Ovary (tissue), 10 donors: ENCODE measurements at places on chromosomes 6 and 20. TPM values are rescaled to one million over a fixed set of nuclear protein-coding genes. Genes with fewer than 3 reads are reported as not detected.

DNA sequence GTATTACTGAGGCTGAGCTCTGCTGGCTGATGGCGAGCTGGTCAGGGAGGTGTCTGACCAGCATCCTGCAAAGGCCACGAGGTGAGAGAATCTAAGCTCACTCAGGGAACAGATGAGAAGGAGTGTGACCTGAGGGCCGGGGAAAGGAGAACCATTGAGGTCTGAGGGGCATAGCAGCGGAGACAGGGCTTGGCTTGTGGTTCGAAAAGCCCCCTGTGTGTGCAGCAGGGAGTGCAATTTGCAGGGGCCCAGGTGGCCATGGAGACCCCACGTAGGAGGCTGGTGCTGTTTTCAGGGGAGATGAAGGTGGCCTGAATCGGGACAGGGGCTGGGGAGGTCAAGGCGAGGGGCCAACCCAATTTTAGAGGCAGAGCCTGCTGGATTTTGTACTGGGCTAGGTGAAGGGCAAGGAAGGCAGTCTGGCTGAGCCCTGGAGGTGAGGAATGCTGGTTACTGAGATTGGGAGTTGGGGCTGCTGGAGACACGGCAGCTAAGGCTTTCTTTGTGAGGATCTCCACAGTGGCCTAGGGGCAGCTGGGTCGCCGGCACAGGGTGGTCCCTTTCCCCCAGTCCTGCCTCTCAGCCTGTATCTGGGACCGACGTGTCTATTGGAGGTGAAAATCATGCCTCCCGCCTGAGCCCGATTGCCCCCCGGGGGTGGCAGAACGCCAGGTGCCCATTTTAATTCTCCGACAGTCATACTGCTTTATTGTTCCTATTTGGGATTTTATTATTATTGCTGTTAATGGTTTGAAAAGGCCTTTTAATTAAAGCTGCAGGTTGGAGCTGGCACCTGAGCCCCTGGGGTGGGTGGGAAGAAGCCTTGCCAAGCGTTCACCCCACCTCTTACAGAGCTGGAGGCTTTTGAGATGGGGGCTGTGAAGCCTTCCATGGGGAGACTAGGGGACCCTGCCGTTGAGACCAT is 28.4 kb downstream of the DLGAP4 start:
- no peaks in the 10 kb centered on the region for H3K4me1 ChIP-seq
- H3K27ac ChIP-seq = no peak overlapping the region
- H3K4me3 ChIP-seq = no peak overlapping the region

GRCh38 chr6:149642829-149643580 is 5.5 kb downstream of the KATNA1 start:
- no peaks in the 10 kb centered on the region for H3K27me3 ChIP-seq
- H3K36me3 ChIP-seq = no peaks in the 10 kb centered on the region
- no peak overlapping the region for H3K4me3 ChIP-seq
- no peak overlapping the region for H3K27ac ChIP-seq
- no peaks in the 10 kb centered on the region for H3K4me1 ChIP-seq

DNA sequence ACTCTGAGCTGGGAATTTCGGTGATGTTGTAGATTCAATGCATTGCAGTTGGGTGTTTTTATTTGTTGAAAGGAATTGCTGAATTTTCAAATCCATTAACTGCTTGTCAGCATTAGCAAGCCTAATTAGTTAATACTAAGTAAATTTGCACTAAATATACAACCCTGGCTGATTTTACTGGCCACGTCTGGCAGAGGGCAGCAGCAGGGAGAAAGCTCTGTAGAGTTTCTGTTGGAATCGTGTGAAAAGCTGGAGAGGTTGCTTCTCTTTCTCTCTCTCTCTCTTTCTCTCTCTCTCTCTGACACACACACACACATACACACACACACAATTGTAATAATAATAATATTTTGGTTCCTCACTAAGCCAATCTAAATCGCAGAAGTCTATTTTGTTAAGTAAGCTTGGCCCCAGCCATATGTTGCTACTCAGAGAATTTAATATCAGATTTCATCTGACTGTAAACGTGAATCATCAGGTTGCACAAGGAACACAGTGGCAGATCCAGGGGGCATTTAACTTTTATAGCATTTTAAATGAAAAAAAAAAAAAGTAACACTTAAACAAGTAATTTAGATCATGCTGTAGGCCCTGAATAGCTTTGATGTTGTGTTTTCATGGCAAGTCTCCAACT is 289.5 kb downstream of the ESR1 start:
- DNase-seq = no peak
- peaks cover 13% of the 10 kb centered on the region for H3K4me1 ChIP-seq
- H3K27ac ChIP-seq = peak overlapping the region; percentile 48
- no peaks in the 10 kb centered on the region for H3K27me3 ChIP-seq

Gene RNF146
- 44.8 TPM for total RNA-seq

DNA sequence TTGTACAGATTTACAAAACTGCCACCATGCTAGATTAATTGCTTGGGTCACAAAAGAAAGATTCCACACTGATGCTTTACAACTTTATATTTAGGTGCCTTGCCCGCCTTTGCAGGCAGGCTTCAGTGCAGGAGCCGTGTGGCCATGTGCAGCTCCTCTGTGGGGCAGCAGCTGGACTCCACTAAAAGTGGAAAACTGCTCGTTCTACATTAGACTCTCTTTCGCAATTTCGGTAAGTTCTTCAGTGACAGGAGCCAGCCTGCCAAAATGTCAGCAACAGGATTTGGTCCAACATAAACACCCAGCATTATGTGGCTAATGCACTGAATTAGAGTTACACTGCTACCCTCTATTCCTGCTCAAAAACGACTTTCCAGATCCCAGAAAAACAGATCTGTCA is 174.4 kb upstream of the KCNK16 start:
- H3K27me3 ChIP-seq = no peaks in the 10 kb centered on the region
- peak; percentile 74 for DNase-seq

DNA sequence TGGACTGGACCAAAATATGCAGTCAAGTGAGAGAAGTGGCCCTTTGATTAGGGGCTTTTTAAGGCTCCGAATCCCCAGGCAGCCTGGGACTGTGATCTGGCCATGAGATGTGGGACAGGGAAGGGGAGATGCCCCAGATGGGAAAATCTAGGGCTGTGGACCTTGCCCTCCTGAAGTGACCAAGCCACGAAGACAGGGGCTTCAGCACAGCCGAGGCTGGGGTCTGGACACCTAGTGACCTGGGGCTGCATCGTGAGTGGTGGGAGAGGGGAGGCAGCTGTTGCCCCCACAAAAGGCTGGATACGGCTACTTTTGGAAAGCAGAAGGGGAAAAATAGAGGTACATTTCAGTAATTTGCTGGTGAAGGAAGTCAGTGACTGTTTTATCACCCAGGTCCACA is 139.5 kb upstream of the SLC24A3 start:
- no peaks in the 10 kb centered on the region for H3K36me3 ChIP-seq
- H3K4me3 ChIP-seq = no peak overlapping the region
- H3K4me1 ChIP-seq = no peaks in the 10 kb centered on the region
- H3K27ac ChIP-seq = no peak overlapping the region
- DNase-seq = no peak

Gene CST5
- not detected for total RNA-seq

DNA sequence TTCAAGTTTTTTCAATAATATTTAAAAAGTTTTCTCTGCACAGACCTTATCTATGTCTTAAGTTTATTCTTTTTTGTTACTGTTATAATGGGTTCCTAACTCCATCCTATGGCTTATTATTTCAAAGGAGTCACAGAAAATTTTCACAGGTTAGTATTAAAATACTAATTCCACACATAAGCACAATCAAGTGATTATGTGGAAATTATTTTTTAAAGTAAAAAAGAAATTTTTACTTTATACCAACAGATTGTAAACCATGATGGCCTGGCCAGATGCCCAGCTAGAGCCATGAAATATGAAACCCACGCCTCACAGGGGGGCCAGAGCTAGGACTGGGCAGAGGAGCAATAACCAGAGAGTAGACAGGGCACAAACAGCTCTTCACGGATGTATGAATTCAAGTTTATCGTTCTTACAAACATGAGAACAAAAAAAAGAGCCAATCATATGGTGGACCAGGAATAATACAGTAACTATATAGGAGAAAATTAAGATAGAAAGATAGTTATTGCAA is 34.0 kb downstream of the NUDT3 start:
- H3K4me1 ChIP-seq = peaks cover 2% of the 10 kb centered on the region
- H3K27me3 ChIP-seq = no peaks in the 10 kb centered on the region
- no peak overlapping the region for H3K4me3 ChIP-seq
- no peak overlapping the region for H3K27ac ChIP-seq
- DNase-seq = peak; percentile 44
- H3K36me3 ChIP-seq = no peaks in the 10 kb centered on the region

GRCh38 chr6:160141001-160141726 is 19.5 kb downstream of the SLC22A1 start:
- H3K4me3 ChIP-seq = no peak overlapping the region
- H3K4me1 ChIP-seq = peaks cover 6% of the 10 kb centered on the region
- no peaks in the 10 kb centered on the region for H3K36me3 ChIP-seq
- no peak for DNase-seq

Gene PLTP
- 98.5 TPM for total RNA-seq

DNA sequence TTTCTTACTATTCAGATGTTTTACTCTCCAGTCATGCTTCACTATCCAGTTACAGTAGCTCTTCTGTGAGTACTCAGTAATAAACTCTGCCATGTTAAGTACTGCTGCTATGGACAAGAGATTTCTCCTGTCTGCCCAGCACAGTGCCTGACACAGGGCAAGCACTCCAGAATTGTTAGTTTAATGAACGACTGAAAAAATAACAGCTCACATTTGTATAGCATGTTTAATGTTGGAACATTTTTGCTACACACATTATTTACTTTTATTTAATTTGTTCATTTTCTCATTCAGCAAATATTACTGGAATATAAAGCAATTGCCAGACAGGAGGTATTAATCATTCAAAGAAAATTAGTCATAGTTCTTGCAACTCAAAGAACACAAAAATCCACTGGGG is 142.6 kb upstream of the HMGN3 start:
- no peak overlapping the region for H3K4me3 ChIP-seq
- H3K4me1 ChIP-seq = no peaks in the 10 kb centered on the region
- no peak overlapping the region for H3K27ac ChIP-seq
- H3K27me3 ChIP-seq = no peaks in the 10 kb centered on the region

DNA sequence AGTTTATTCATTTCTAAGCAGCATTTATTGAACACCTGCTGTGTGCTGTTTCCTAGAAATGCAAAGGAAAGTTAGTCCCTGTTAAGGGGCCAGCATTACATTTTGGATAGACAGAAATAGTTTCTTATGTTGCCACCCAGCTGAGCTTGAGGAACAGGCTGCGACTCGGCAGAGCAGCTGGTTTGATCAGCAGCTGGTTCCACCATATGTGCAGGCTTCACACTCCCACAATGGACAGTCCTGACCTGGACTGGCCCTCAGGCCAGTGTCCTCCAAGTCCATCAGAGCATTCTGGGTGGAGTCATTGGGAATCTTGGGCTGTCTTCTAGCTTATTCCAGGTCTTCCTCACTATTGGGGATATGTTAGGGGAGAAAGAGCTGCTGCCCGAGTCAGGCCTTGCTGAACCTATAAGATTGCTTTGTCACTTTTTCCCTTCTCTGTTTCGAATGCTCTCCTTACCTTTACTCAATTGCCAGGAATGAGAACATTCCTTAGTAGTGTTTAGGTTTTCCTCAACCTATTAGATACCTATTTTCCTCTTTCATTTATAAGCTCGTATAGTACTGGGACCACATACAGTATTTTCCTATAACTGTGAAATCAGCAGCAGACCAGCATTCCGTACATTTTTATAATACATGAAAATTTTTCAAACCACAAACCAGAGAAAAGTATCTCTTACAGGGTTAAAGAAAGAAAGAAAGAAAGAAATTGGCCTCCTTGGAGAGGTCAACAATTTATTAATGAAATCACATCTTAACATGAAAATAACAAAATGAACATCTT is 203.0 kb downstream of the FARS2 start:
- H3K4me3 ChIP-seq = no peak overlapping the region
- no peaks in the 10 kb centered on the region for H3K36me3 ChIP-seq
- no peaks in the 10 kb centered on the region for H3K27me3 ChIP-seq
- H3K27ac ChIP-seq = no peak overlapping the region
- DNase-seq = no peak

- H3K4me1 ChIP-seq = no peaks in the 10 kb centered on the region
- no peaks in the 10 kb centered on the region for H3K36me3 ChIP-seq
- no peak for DNase-seq
- peaks cover 2% of the 10 kb centered on the region for H3K27me3 ChIP-seq
- no peak overlapping the region for H3K4me3 ChIP-seq
These were observed 230.7 kb upstream of the THEMIS start for GRCh38 chr6:128131566-128131965.

Gene GHRH
- not detected for total RNA-seq

- no peaks in the 10 kb centered on the region for H3K4me1 ChIP-seq
- DNase-seq = no peak
- H3K36me3 ChIP-seq = no peaks in the 10 kb centered on the region
- no peak overlapping the region for H3K27ac ChIP-seq
These were observed 150.4 kb downstream of the C6orf58 start for GRCh38 chr6:127727260-127727953.

DNA sequence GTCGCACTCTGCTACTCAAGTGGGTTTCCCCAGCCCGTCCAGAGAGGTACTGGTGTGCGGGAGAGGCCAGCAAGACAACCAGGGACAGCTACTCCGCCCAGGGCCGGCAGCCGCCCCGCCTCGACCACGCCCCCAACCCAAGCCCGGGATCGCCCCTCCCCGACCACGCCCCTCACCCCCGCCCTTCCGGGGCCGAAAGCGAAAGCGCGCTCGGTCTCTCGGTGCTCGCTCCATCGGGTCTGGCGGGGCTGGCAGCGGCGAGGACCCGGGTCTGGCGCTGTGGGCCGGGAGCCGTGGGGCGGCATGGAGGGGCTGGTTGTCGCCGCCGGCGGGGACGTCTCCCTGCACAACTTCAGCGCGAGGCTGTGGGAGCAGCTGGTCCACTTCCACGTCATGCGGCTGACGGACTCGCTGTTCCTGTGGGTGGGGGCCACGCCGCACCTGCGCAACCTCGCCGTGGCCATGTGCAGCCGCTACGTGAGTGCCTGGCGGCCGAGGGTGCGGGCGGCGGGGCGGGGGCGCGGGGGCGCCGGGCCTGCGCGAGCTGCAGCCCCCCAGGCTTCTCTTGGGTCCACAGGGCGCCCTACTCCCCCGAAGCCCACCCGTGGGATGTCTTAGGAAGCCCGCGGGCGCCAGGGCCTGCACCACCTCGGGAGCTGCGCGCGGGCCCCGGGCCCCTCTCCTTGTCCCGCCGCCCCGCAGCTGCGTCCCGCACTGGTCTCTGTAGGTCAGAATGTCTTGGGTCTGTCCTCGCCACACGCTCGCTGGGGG is at the start of gene PSMG4:
Gene PSMG4 (plus strand): TSS at position 228 of the 771 bp plus-strand sequence. CDS start 76 bp downstream, at position 304.
- H3K4me1 ChIP-seq = peaks cover 14% of the 10 kb centered on the region
- no peaks in the 10 kb centered on the region for H3K36me3 ChIP-seq
- H3K27me3 ChIP-seq = no peaks in the 10 kb centered on the region
- DNase-seq = peak; percentile 98
- peak within 1 kb of the TSS; percentile 58 for H3K4me3 ChIP-seq

Gene B3GALT4
- total RNA-seq = 10.6 TPM

DNA sequence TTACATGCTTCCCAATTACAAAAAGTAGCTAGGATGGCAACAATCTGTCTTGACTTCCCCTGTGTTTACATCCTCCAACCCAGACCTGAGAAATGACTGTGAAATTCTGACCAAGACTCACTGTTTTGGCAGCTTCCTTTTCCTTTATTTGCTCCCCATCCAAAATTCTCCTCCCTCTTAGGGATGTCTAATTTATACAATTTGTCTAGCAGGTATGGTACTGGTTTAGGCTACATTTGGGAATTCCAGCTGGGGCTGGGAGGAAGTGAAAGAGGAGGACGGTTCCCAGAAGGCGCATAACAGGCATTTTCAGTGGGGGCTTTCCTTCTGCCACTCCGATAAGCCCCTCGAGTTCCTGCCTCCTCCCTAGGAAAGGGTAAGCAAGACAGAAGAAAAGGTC is 231.5 kb upstream of the BTBD3 start:
- H3K27me3 ChIP-seq = no peaks in the 10 kb centered on the region
- H3K4me3 ChIP-seq = no peak overlapping the region
- H3K36me3 ChIP-seq = no peaks in the 10 kb centered on the region
- no peak for DNase-seq
- no peak overlapping the region for H3K27ac ChIP-seq
- H3K4me1 ChIP-seq = peaks cover 3% of the 10 kb centered on the region

GRCh38 chr6:102197211-102197610 is 803.7 kb downstream of the GRIK2 start:
- DNase-seq = no peak
- no peak overlapping the region for H3K4me3 ChIP-seq
